ENCODE measurements at places on chromosomes 12 and 14.
A peak's percentile ranks its signal among the peaks of the same experiment; 100 is the strongest.

- no peak for DNase-seq
Measured at GRCh38 chr14:92532490-92533163, 19.0 kb downstream of the RIN3 start.

DNA sequence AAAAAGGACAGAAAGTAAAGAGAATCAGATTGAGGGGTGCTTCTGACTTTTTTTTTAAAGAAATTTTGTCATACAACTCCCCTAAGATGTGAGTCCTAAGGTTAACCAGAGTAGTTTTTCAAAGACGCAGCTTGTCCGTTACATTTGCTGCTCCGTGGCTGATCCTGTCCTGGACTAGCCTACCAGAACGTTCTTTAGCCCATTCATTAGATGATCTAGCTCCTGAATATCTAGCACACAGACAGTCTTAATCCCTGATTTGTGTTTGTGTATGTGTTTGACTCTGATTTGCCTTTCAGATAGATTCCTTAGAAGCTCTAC is 60.3 kb downstream of the SAMD4A start:
- no peak for DNase-seq

GRCh38 chr12:99068993-99069747 is 424.1 kb downstream of the APAF1 start:
- DNase-seq, result no peak

- DNase-seq, result no peak
Measured at GRCh38 chr12:89653-90052, 23.1 kb downstream of the IQSEC3 start.

DNA sequence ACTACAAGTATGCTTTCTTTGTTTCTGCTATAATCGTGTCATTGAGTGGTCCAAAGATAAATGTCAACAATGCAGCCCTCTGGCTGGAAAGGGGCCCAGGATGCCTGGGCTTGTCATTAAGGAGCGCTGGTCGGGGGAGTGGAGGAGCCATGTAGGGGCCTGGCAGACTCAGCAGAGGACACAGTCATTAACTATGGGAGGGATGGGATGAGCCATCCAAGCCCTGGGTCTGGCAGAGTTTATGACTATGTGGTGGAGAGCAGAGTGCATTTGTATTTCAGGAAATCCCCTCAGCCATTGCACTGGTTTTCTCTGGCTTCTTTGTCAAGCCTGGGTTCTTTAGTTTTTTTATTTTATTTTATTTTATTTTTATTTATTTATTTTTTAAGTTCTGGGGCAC is 243.1 kb downstream of the C12orf75 start:
- DNase-seq, result no peak

GRCh38 chr12:22350886-22351285 is 16.4 kb upstream of the ST8SIA1 start:
- DNase-seq, result peak; percentile 46

GRCh38 chr14:74223016-74223415 is 16.2 kb upstream of the VSX2 start:
- DNase-seq, result no peak

GRCh38 chr12:121893961-121894460 is 5.4 kb downstream of the PSMD9 start:
- peak; percentile 19 for DNase-seq

- DNase-seq, result no peak
Measured at GRCh38 chr14:33899723-33900341, 51.0 kb downstream of the EGLN3 start.

DNA sequence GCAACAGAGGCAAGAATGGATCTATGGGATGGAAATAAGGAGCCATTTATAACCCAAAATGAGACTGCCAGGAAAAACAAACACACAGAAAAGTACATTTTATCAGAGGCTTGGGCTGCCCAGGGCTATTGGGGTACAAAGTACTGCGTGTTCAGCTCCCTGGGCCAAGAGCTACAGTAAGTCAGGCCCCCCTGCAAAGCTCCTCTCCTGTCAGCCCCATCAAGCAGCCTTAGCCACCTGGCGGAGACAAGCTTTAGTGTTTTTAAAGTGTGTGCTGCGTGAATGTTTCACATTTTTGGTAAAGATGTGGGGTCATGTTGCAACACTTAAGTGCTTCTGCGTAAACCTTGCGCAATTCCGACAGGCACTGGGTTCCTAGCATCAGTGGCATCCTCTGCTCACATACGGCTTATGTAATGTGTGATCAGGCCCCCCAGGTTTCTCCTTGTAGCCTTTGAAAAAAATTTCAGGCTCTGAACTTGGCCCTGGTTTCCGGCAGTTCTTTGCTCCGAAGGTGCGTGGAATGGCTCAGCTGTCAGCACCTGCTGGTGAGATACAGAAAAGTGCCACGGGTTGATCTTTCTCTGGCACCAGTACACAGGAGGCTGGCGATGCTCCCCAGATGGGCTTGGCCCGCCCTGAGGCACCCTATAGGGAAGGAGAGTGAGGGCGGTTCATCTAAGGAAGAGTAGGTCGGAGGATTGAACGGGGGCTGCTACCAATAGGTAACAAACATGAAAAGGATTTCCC is 198.7 kb upstream of the EEA1 start:
- peak; percentile 95 for DNase-seq

- no peak for DNase-seq
Measured at GRCh38 chr12:45049912-45050750, 768 bp downstream of the DBX2 start.

GRCh38 chr12:87982208-87982607 is 47.0 kb downstream of the C12orf50 start:
- no peak for DNase-seq

GRCh38 chr14:22598896-22599244 is 770 bp downstream of the ABHD4 start:
- no peak for DNase-seq
